Transverse colon (tissue), 4 donors: ENCODE measurements at places on chromosomes 1 and 21. TPM values are rescaled to one million over a fixed set of nuclear protein-coding genes. Genes with fewer than 3 reads are reported as not detected.

Gene DNASE2B
- not detected for total RNA-seq

Gene FALEC
- not detected for total RNA-seq

Gene WLS
- 69.9 TPM for total RNA-seq

Gene CLCA4
- 1,312 TPM for total RNA-seq

Gene CLDN19
- not detected for total RNA-seq

Gene UTS2
- not detected for total RNA-seq

Gene HSD3B1
- 1.5 TPM for total RNA-seq

Gene BLACAT1
- 0.48 TPM for total RNA-seq

Gene TFF3
- 2,581 TPM for total RNA-seq

DNA sequence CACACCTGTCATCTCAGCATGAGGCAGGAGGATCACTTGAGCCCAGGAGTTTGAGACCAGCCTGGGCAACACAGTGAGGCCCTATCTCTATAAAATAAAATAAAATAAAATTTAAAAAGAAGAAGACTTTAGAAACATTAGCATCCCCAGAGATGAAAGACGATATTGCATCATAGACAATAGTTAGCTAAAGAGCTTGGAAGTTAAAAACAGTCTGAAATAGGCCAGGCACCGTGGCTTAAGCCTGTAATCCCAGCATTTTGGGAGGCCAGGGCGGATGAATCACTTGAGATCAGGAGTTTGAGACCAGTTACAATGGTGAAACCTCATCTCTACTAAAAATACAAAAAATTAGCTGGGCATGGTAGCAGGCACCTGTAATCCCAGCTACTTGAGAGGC lies 59.3 kb downstream of the RIMS3 start:
- H3K4me3 ChIP-seq, result no peak overlapping the region
- H3K36me3 ChIP-seq, result no peaks in the 10 kb centered on the region
- DNase-seq, result no peak
- no peaks in the 10 kb centered on the region for H3K27me3 ChIP-seq
- no peaks in the 10 kb centered on the region for H3K4me1 ChIP-seq

- no peaks in the 10 kb centered on the region for H3K36me3 ChIP-seq
- no peaks in the 10 kb centered on the region for H3K27me3 ChIP-seq
- DNase-seq, result no peak
- no peak overlapping the region for H3K4me3 ChIP-seq
- H3K27ac ChIP-seq, result no peak overlapping the region
Observed at GRCh38 chr1:50453266-50453665, 30.0 kb upstream of the DMRTA2 start.

- H3K4me3 ChIP-seq, result no peak overlapping the region
- H3K36me3 ChIP-seq, result no peaks in the 10 kb centered on the region
- H3K27ac ChIP-seq, result peak overlapping the region; percentile 82
- no peaks in the 10 kb centered on the region for H3K27me3 ChIP-seq
Observed at GRCh38 chr1:234583755-234584419, 26.1 kb downstream of the IRF2BP2 start.

GRCh38 chr1:247297263-247298123 lies 34.2 kb downstream of the ZNF496 start:
- no peaks in the 10 kb centered on the region for H3K27me3 ChIP-seq
- H3K27ac ChIP-seq, result peak overlapping the region; percentile 82
- H3K4me1 ChIP-seq, result peaks cover 9% of the 10 kb centered on the region
- DNase-seq, result peak; percentile 18
- H3K4me3 ChIP-seq, result no peak overlapping the region
- no peaks in the 10 kb centered on the region for H3K36me3 ChIP-seq

DNA sequence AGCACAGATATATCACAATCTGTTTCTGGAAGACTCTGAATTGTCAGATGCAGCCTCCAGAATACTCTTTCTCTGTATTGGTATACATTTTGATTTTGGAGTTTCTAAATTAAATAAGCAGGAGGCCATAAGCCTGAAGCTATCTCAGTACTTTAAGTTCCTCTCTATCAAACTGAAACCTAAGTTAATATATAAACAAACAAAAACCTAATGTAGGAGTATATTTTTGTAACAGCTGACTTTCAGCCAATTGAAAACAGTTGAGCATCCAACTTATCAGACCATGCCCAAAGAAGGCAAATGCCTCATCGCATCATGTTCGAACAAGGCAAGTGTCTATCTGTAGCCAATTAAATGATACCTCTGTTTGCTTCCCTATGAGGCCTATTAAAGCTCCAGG lies 1054.4 kb downstream of the AMY1C start:
- H3K4me3 ChIP-seq, result no peak overlapping the region
- H3K4me1 ChIP-seq, result no peaks in the 10 kb centered on the region
- no peaks in the 10 kb centered on the region for H3K27me3 ChIP-seq
- DNase-seq, result no peak

DNA sequence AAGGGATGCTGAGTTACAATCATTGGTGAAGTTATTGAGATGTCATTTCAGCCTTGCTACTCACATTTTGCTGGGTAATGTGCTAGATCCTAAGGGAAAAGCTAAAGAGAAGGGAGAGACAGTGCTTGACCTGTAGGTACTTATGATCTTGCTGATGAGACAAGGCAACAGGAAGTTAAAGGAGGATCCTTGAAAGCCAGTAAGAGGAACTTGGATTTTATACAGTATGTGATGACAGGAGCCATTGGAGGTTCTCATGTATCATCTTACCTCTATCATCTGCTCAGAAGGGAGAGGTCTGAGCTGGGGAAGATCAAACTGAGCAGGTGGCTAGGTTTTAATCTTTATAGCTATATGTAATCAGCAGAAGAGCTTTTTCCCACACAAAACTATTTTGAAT lies 6.3 kb downstream of the APOBEC4 start:
- H3K27me3 ChIP-seq, result no peaks in the 10 kb centered on the region
- H3K4me3 ChIP-seq, result no peak overlapping the region
- H3K36me3 ChIP-seq, result no peaks in the 10 kb centered on the region
- DNase-seq, result no peak
- peaks cover under 1% of the 10 kb centered on the region for H3K4me1 ChIP-seq
- no peak overlapping the region for H3K27ac ChIP-seq

GRCh38 chr1:2912424-2913061 lies 108.7 kb upstream of the ACTRT2 start:
- no peaks in the 10 kb centered on the region for H3K27me3 ChIP-seq
- no peak overlapping the region for H3K27ac ChIP-seq
- H3K4me1 ChIP-seq, result no peaks in the 10 kb centered on the region
- no peaks in the 10 kb centered on the region for H3K36me3 ChIP-seq
- no peak overlapping the region for H3K4me3 ChIP-seq

GRCh38 chr1:64536836-64537490 lies 67.0 kb downstream of the CACHD1 start:
- no peaks in the 10 kb centered on the region for H3K36me3 ChIP-seq
- no peak overlapping the region for H3K4me3 ChIP-seq
- peak overlapping the region; percentile 39 for H3K27ac ChIP-seq
- H3K4me1 ChIP-seq, result peaks cover 12% of the 10 kb centered on the region
- no peak for DNase-seq

- DNase-seq, result peak; percentile 74
- H3K27me3 ChIP-seq, result peaks cover 12% of the 10 kb centered on the region
- no peak overlapping the region for H3K4me3 ChIP-seq
- no peak overlapping the region for H3K27ac ChIP-seq
- H3K36me3 ChIP-seq, result no peaks in the 10 kb centered on the region
Observed at GRCh38 chr1:17274186-17275170, 25.6 kb downstream of the PADI3 start.

DNA sequence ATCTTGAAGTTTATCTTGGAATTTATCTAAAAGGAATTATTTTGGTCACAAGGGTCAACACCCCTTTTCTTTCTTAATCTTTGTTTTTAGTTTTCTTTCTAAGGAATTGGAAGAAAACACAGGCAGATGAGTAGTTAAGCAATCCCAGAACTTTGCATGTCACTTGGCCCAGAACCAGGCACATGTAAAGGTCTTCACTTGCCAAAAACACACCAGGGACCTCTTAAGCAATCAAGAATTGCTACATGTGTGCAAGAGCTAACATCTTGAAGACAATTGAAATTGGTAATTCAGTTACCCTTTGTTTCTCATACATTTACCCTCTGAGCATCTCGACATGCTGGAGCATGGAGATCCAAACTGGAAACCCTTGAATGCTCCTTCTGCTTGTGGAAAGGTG lies 114.2 kb downstream of the ZC3H11B start:
- H3K27me3 ChIP-seq, result no peaks in the 10 kb centered on the region
- no peak overlapping the region for H3K4me3 ChIP-seq
- peak; percentile 16 for DNase-seq
- no peaks in the 10 kb centered on the region for H3K4me1 ChIP-seq
- no peak overlapping the region for H3K27ac ChIP-seq

DNA sequence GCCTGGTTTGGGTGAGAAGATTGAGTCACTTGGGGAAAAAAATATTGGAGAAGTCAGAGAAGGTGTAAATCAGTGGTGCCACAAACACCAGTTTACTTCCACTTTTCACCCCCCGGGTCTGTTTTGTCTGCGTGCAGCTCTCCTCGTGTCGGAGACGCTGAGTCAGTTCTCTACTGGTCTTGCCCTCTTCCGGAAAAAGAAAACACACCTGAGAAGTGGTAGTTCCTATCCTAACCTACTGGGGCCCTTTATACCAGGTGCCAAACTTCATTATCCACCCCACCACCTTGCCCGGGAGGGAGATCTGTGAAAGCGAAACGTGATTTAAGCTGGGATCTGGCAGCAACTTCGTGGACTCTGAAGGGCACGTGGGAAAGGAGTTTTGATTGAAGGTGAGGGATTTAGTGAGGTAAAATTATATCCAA lies 855 bp upstream of the IVNS1ABP start:
- H3K27me3 ChIP-seq, result no peaks in the 10 kb centered on the region
- peak overlapping the region; percentile 80 for H3K4me3 ChIP-seq

DNA sequence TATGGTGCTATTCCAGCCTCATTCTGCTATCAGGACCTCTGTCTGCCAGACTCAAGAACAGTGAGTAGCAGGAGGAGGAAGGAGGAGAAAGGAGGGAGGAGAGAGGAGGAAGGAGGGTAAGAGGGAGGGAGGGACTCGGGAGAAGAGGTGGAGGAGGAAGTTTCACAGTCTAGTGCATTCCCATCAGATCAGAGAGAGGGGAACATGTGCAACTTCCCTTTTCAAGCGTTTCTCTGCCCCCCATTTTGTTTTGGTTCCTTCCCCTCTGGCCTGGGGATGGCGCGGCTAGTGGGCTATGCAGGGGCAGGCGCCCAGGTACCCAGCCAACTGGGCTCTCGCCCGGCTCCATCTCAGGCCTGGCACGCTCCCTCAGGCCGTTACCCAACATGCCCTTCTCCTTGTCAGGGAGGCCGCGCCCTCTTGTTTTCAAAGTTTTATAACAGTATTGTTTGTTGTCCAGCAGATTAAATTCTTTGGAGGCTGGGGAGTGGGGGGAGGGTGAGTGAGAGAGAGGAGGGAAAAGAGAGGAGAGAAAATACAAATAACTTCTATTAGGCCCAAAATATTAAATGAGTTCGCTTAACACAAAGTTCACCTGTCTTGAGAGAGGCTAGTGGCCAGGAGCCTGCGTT lies 56.0 kb downstream of the CD46 start:
- peak overlapping the region; percentile 76 for H3K27ac ChIP-seq
- peaks cover 9% of the 10 kb centered on the region for H3K36me3 ChIP-seq
- DNase-seq, result peak; percentile 69
- H3K4me1 ChIP-seq, result peaks cover 77% of the 10 kb centered on the region

DNA sequence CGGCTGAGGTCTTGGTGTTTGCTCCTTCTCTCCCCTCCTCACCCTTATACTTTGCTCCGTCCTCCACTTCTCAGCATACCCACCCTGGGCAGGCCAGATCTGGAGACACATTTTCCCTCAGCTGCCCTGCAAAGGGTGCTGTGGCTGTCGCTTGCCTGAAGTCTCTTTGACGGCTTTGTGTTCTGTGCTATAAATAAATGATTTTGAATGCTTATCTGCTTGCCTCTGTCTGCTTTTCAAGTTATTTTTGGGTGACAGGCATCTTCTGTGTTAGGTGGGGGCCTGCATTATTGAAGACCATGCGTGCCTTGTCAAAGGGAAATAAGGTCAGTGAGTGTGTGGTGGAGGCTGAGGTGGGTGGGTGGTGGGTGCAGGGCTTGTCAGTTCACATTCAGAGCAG lies 66.9 kb upstream of the KCND3 start:
- H3K36me3 ChIP-seq, result no peaks in the 10 kb centered on the region
- no peaks in the 10 kb centered on the region for H3K27me3 ChIP-seq
- DNase-seq, result no peak
- H3K4me3 ChIP-seq, result no peak overlapping the region

DNA sequence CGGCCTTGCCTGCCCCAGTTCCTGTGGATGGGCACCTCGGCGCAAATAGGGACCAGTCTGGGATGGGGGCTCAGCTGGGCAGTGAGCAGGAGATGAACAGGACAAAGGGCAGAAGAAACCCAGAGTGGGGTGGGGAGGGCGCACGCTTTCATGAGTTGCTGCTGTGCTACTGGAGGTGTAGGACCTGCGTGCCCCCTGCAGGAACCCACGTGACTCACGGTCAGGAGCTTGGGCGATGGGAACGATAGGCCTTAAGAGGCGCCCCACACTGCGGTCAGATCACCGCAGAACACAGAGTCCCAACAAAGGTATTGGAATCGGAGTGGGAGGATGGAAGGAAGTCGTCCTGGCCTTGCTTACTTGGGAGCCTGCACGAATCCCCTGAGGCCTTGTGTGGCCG lies 17.2 kb downstream of the PRDM15 start:
- peaks cover 2% of the 10 kb centered on the region for H3K36me3 ChIP-seq
- H3K27me3 ChIP-seq, result no peaks in the 10 kb centered on the region
- H3K4me3 ChIP-seq, result no peak overlapping the region
- DNase-seq, result no peak
- no peak overlapping the region for H3K27ac ChIP-seq
- no peaks in the 10 kb centered on the region for H3K4me1 ChIP-seq

- no peaks in the 10 kb centered on the region for H3K4me1 ChIP-seq
- no peak overlapping the region for H3K27ac ChIP-seq
- H3K4me3 ChIP-seq, result no peak overlapping the region
- H3K36me3 ChIP-seq, result no peaks in the 10 kb centered on the region
- H3K27me3 ChIP-seq, result no peaks in the 10 kb centered on the region
Observed at GRCh38 chr21:39339231-39339630, 9.7 kb downstream of the HMGN1 start.

GRCh38 chr1:157993918-157994605 lies 617 bp downstream of the KIRREL1 start:
- H3K4me1 ChIP-seq, result peaks cover 9% of the 10 kb centered on the region
- H3K36me3 ChIP-seq, result no peaks in the 10 kb centered on the region

DNA sequence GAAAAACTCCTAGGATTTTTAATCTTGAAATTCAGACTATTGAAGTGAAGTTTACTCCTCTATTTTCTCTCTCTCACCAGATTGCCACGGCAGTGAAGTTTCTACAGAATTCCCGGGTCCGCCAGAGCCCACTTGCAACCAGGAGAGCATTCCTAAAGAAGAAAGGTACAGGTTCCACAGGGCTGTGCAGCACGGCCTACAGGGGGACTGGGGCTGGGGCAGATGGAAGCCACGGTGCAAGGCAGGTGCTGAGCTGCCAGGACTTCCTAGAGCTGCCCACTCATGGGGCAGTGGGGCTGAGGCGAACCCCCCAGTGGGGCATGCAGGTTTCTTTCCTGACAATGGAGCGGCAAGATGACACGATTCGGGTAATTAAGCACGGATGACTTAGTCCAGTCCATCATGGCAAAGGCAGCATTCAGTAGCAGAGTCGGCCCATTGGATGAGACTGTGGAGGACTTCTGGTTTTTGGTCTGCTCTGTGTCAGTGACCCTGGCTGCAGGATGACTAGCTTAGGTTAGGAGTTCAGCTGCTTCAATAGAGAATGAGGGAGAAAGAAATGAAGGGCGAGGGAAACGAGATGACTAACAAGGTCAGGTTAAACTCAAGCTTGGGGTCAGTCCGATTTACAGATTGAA lies 61.5 kb downstream of the PEX14 start:
- no peak overlapping the region for H3K27ac ChIP-seq
- H3K36me3 ChIP-seq, result no peaks in the 10 kb centered on the region
- no peak overlapping the region for H3K4me3 ChIP-seq
- no peak for DNase-seq
- no peaks in the 10 kb centered on the region for H3K4me1 ChIP-seq
- no peaks in the 10 kb centered on the region for H3K27me3 ChIP-seq
